Suprapubic skin (tissue), 4 donors: ENCODE measurements at places on chromosomes 12 and 14.

- DNase-seq = no peak
Observed at GRCh38 chr12:6647083-6647604, at the start of gene ACRBP. TSS of gene ACRBP (minus strand) at chr12:6647432. CDS start at chr12:6647366, 66 bp downstream.

GRCh38 chr12:9991876-9992275, 7.0 kb downstream of the CLEC1B start:
- no peak for DNase-seq

- no peak for DNase-seq
Observed at GRCh38 chr12:56324206-56324605, 8.4 kb upstream of the CNPY2 start.

DNA sequence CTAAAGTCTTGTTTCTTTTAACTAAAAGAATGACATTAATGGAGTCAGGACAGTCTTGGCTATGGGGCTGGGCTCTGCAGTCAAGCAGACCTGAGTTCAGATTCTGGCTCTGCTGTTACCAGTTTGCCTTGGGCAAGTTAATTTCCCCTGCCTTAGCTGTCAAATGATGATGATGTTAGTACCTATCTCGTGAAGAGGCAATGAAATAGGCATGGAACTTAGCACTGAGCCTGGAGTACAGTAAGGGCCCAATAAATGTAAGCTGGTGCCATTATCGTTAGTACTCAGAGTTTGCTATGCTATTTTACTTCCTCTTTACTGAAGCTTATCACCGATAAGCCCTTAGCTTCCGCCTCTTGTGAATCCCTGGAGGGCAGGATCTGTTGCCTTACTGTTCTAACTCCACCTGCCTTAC, 8.5 kb downstream of the FBXW8 start:
- no peak for DNase-seq

- DNase-seq = no peak
Observed at GRCh38 chr12:116528065-116528464, 31.1 kb upstream of the MAP1LC3B2 start.

- no peak for DNase-seq
Observed at GRCh38 chr14:62939970-62940369, 105.3 kb downstream of the KCNH5 start.
